Immature natural killer cell (primary cell): ENCODE measurements at places on chromosomes 1 and 21.
A peak's percentile ranks its signal among the peaks of the same experiment; 100 is the strongest.

DNA sequence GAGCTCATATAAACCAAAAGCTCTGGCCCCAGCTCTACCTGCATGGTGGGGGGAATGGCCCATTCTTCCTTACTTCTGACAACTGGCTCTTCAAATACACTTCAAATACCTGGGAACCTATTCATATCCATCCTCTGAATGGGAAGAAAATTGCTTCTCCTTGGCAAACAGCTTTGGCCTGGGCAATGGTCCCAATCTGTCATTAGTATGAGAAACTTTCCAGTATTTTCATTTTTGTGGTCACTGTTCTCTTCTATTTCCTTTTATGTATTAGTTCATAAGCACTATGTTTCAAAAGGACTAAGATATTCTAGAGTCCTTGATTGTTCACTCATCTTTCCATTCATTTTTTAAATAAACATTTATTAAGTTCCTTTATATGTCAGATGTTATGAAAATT, 5.2 kb upstream of the HSD3B2 start:
- no peak for DNase-seq

DNA sequence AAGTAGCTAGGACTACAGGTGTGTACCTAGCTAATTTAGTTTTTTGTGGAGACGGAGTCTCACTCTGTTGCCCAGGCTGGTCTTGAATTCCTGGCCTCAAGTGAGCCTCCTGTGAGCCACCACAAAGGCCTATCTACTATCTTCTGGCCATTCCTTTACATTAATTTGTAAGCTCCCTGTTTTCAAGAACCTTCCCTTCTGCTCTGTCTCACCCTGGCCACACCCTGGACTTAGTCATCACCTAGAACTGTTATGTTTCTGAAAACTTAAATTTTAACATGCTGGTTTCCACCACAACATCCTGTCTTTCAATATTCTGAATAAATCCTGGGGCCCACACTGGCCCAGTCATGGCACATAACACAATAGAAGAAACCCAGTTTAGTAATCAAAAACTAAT, 4.9 kb upstream of the B4GALT3 start:
- peak; percentile 61 for DNase-seq

- no peak for DNase-seq
Observed at GRCh38 chr1:10694274-10694632, 102.2 kb downstream of the CASZ1 start.

DNA sequence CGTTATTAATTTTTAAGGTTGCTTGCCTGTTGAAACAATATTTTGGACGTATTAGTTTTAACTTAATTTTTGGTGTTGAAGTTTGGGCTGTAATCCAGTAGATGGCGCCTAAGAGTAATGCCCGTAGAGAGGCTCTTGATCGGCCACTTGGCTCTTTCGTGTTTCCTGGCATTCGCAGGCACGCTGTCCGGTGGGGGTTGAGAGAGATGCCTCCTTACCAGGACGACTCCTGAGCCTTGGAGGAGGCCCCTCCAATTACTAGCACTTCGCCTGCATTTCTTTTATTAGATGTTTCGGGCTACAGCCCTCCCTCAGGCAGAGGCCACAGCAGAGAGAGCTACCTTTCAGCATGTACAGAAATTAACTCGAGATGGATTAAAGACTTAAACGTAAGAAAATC, 12.0 kb downstream of the OR2M4 start:
- DNase-seq = no peak

GRCh38 chr1:229043115-229043514, 227.8 kb upstream of the RAB4A start:
- DNase-seq = no peak

GRCh38 chr1:177190308-177190970, 19.7 kb downstream of the BRINP2 start:
- no peak for DNase-seq

- no peak for DNase-seq
Observed at GRCh38 chr1:234913771-234914170, 214.9 kb downstream of the TOMM20 start.

GRCh38 chr1:214635086-214635485, 32.1 kb downstream of the CENPF start:
- no peak for DNase-seq

DNA sequence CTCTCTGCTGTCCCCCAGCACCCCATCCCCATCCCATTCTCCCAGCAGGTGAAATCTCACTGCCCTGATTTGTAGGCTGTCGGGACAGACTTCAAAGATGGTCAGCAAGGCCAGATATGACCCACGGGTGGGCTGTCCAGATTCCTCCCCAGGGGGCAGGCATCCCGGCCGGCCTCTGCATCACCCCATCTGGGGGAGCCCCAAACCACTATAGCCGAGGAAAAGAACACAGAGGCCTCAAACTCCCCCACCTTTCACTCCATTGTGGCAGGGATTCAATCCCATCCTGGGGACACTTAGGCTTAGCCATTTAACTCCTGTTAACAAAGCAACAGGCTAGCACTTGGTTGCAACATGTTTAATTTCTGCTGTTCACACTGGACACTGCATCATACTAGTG, 8.8 kb downstream of the MUL1 start:
- no peak for DNase-seq

GRCh38 chr1:33111965-33112364, 31.0 kb downstream of the AZIN2 start:
- DNase-seq = no peak

- no peak for DNase-seq
Observed at GRCh38 chr1:156862997-156863599, 2.4 kb downstream of the NTRK1 start.

DNA sequence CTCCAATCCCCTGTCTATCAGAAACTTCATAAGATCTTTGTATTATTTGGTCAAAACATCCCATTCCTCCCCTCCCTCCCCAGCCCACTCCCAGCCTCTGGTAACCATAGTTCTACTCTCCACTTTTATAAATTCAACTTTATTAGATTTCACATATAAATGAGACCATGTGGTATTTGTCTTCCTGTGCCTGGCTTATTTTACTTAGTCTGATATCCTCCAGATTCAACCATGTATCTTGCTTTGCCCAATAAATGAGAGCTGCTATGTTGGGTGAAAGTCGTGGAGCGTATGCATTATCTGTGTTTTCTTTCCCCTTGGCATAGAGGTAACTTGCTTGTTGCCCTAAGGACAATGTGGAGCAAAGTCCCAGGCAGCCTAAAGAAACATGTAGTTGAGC, 28.5 kb upstream of the CHRM3 start:
- DNase-seq = no peak

DNA sequence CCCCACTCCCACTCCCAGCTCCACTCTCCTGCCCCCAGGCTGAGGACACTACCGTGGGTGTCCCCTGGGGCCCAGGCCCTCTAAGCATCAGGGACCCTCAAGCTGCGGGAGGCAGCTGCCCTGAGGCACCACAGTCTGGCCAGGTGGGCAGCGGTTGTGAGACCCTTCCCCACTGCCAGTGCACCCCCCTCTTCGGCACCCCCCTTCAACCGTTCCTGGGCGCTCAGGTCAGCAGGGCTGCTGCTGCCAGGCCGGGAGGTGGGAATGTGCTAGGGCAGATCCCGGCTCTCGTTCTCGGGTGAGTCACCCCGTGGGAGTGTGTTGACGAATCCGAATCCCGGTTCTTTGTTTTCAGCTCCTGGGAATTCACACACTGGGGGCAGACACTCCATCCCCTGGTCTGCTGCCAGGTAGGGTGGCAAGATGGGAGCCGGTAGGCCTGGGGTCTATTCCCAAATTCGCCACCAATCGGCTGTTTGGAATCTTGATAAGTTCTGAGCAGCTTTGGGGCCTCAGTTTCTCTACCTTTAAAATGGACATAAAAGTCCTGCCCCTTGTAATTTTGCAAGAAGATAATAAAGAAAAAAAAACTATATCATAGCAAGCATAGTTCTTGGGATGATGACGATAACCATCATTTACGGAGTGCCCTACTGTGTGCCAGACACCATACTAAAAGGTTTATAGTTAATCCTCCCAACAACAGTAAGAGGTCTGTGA, 28.5 kb upstream of the CASZ1 start:
- DNase-seq = no peak

DNA sequence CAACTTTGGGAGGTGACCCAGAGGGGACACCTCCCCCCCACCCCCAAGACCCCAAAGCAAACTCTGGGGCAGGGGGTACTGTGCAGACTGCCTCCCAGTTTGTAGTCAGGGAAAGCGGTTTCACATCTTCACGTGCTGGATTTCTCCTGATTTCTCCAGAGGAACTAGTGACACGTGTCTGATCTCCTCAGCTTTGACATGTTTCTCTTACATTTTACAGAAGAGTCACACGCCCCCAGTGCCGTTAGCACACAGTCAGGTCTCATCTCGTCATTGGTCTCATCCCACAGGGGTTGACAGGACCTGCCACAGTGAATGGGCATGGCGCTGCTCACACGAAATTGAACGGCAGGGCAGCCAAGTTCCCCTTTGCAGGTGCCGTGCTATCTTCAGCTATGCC, 11.8 kb downstream of the PDPN start:
- no peak for DNase-seq

- no peak for DNase-seq
Observed at GRCh38 chr1:94110021-94110761, 10.8 kb downstream of the ABCA4 start.

- DNase-seq = no peak
Observed at GRCh38 chr1:107142140-107142542, 1.3 kb downstream of the NTNG1 start.

- no peak for DNase-seq
Observed at GRCh38 chr1:186858923-186859322, 30.2 kb downstream of the PLA2G4A start.

GRCh38 chr1:27152004-27152828, 2.7 kb downstream of the SLC9A1 start:
- no peak for DNase-seq

- no peak for DNase-seq
Observed at GRCh38 chr1:42947965-42948732, 10.5 kb downstream of the SLC2A1 start.

DNA sequence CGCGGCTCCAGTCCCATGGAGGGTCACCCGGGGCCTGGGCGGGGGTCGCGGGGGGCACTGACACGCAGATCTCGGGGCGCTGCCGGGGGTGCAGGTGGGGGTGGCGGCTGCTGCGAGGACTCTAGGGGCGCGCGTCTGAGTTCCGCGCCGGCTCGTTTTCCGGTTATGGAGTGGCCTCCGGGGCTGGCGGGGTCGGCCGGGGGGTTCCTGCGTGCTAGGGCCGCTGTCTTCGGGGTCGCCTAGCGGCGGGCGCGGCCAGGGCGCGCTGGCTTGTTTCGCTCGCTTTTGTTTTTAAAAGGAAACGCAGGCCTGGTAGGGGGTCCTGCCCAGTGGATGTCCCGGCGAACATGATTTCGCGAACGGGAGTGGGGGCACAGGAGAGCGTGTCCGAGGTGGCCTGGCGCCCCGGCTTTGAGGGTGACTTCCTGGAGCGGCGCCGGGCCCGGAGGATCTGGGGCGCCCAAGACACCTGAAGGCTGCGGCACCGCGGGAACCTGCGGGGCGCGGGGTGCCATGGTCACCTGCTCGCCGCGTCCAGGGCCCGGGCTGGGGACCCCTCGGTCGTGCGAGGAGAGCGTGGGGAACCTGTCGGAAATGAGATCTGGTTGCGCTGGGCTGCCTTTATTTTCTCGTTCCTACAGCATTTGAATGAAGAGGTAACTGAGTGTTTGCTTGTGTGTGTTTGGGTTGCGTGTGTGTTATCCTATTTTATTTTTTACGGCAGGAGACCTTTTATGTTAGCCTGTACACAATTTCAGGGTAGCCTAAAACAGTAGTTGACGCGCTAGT, 618 bp downstream of the ETS2 start:
- DNase-seq = peak; percentile 38

DNA sequence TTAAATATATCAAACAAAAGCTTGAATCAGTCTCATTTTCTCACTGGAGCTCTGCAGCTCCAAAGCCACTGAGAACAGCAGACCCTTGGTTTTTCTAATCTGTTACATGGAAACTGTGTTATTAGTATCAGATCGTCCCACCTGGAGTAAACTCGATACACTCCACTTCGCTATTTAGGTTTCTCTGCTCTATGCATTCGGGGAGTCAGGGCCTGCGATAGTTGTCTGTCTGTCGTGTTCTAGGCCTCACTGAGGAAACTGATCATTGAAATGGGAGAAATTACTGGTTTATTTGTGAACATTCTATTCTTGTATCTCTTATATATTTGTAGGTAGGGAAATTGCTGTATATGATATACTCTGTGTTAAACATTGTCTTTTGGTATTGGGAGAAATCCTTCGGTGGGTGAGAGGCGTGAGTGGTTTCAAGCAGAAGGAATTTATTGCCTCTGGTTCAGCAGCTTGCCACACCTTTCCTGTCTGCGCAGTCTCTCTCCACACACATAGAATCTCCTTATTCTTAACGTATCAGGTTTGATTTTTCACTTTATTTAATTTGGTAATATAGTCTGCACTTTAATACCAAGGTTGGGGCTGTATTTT, 8.5 kb downstream of the PRDM2 start:
- no peak for DNase-seq

- DNase-seq = no peak
Observed at GRCh38 chr1:6822530-6823359, 37.5 kb downstream of the CAMTA1 start.

DNA sequence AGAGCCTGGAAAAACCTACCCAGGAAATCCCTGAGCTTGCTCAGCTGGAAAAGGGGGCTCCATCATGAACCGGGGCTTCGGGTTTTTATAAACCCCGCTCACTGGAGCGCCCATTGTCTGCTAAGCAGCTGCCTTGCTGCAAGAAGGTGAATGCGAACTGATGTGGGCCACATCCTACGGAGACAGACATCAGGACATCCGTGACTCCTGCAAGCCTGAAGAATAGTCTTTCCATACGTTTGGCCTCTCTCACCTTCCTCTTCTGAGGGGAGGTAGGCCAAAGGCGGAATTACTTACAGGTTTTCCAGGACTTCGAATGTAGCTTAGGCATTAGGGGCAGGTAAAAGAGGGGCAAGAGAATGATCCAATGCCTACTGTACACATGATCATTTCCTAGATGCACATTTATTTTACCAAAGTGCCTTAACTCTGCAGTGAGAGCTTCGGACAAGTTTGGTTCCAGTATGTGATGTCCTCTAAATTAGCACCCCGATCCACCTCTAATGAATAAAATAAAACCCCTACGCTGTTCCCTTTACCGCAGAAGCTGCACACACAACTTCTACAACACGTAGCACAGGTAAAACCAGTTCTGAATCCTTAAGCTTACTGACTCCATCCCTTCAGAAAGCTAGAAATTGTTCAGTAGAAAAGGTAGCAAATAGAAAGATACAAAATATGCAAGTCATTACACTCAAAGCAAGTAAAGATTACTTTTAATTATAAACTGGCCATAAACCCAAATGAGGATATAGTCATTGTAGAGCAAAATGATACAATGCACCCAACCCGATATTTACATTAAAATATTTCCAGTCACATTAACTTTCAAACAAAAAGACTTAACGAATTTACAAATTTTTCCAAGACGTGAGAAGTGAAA, 866 bp upstream of the SORT1 start:
- no peak for DNase-seq

DNA sequence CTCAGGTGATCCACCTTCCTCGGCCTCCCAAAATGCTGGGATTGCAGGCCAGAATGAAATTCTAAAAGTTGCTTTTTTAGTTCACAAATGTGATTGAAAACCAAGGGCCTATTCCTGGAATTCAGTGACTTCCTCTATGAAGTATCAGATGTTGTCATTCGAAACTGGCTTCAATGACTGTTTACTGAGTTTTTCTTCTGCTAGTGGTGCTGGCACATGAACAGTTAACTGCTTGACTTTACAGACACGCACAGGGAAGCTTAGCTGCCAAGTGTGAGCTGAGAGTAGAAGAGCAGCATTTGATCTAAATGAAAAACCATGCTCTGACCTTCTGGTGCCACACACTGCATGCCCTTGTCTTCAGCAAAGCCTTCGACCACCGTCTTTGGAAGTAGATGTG, 32.8 kb upstream of the AJAP1 start:
- DNase-seq = no peak

- DNase-seq = peak; percentile 43
Observed at GRCh38 chr1:103514920-103515503, 10.5 kb upstream of the RNPC3 start.

- no peak for DNase-seq
Observed at GRCh38 chr1:1308756-1309250, 406 bp downstream of the PUSL1 start.
